ENCODE measurements at places on chromosomes 5 and 9.

DNA sequence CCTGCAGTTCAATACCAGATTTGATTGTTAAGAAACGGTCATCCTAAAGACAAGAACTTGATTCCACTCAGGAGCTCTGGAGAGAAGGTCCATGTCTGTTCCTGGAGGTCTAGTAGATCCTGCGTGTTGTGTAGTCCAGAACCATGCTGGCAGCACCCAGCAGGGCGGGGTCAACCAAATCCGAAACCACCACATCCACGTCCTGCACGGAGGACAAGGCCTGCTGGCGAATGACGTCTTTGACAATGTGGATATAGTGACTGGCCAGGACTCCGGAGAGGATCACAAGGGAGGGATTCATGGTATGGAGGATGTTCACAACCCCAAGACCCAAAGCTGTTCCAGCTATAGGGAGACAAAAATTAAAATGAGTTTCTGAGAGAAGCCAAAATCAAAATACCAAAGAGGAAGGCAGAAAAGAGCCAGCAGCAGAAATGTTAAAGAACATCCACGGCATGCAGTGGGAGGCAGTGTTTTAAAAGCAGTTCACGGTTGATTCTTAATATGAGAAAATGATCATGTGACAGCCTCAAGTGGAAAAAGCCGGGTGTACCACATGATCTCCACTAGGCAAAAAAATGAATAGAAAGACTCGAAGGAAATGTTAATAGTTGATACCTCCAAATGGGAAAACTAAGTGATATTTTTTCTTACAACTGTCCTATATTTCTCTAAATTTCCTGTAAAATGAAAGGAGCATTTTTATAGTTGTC, 26.7 kb downstream of the CLTA start:
- no peak for DNase-seq

- no peak for DNase-seq
Observed at GRCh38 chr9:69483886-69484422, 158.9 kb downstream of the ENTREP1 start.

DNA sequence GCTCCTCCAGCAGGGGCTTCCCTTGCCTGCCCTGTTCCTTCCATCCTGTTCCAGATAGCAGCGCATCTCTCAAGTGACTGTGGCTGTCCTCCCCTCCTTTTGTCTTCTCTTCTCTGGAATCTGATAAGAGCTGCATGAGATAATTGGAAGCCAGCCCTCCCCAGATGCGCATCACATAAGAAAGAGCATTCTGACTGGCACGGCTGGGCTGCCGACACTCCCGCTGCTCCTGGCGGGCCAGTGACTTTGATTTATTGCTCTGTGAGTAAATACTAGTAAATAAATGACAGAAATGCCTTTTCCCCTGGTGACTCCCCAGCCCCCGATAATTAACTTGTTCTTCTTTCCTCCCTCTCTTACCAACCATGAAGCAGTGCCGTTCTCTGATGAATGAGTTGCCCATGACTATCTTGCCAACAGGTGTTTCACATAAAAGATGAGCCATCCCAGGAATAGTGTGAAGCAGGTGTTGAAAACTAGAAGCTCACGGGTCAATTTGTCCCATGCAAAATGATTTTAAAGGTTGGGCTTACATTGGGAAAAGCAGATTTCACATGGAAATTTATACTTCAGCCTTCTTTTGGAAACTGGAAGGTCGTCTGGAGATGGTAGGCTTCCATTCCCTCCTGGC, 212.3 kb downstream of the ERCC6L2 start:
- no peak for DNase-seq

DNA sequence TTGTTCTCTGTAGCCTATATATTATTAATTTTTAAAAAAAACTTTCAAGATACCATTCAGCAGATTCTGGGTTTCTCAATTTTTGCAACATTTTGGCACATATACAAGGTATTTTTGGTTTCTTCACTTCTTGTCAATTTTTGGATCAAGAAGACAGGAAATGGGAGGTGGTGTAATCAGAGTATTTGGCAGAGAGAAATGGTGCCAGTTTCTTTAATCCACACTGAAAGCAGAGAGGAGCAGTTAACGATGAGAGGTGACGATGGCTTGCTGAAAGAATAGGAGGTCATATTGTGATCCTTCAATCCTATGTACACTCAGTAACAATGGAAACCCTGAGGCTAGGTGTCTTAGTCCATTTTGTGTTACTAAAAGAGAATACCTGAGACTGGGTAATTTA, 16.4 kb downstream of the NNT start:
- DNase-seq: no peak

- DNase-seq: no peak
Observed at GRCh38 chr9:38117651-38118050, 48.6 kb upstream of the SHB start.

DNA sequence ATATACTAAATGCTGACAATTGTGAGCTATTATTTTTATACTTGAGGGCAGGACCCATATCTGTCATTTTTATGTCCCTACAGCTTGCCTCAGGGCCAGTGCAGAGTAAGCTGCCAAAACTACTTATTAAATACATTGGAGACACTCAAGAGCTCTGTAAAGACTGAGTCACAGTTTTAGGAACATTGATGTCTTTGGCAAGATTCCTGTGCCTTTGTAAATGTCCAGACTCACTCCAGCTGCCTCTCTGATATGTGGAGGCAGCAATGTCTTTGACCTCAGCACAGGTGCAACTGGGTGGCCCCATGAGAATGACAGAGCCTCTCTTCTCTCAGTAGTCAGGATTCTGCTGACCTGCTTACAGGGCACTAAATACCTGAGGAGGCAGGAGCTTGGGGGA, 363.2 kb downstream of the OSTF1 start:
- DNase-seq: peak; percentile 5

GRCh38 chr5:141857226-141857625, 21.0 kb downstream of the PCDH1 start:
- no peak for DNase-seq

DNA sequence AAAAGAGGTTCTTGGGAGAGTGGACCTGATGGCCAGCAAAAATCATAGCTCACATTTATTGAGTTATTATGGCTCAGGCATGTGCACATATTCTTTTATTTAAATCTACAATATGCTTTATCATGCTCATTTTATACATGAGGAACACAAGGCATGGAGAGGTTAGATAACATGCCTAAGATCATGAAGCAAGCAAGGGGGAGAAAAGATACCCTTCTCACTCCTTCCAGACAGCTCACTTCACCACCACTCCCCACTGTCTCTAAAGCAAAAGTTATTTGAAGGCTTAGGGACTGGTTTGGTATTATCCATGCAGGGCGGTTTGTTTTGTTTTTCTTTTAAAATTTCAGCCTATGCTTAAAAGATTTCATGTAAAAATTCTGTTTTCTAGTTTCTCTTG, 59.0 kb upstream of the PDE8B start:
- no peak for DNase-seq

- peak; percentile 37 for DNase-seq
Observed at GRCh38 chr9:108056805-108057386, 567.3 kb upstream of the KLF4 start.

DNA sequence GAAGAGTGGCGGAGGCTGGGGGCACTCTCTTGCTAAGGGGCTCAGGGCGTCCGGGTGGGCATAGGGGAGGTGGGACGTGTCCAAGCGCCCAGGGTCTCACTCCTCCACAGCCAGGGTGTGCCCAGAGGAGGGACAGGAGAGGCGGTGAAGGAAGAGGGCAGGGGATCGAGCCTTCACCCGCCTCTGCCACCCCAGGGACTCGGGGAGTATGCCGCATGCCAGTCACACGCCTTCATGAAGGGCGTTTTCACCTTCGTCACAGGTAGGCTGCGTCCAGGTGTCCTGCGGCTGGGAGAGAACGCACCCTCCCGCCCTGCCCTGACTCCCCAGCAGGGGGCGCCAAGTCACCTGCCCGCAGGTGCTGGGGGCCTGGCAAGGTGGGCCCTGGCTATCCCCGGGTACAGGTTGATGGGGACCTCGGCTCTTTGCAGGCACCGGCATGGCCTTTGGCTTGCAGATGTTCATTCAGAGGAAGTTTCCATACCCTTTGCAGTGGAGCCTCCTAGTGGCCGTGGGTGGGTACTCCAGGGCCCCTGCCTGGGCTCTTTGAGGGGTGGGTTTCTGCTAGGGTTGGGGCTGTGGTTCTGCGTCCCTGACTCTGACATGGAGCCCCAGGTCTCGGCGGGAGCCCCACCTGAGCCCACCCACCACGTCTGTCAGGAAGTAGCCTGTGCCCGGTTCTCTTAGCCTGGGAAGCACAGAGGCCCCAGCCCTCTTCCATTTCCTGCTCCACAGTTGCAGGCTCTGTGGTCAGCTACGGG, 552 bp downstream of the TMEM141 start:
- DNase-seq: peak; percentile 61

GRCh38 chr5:56003679-56004078, 8.9 kb upstream of the IL6ST start:
- no peak for DNase-seq

- no peak for DNase-seq
Observed at GRCh38 chr9:99286536-99286935, 64.5 kb downstream of the SEC61B start.

DNA sequence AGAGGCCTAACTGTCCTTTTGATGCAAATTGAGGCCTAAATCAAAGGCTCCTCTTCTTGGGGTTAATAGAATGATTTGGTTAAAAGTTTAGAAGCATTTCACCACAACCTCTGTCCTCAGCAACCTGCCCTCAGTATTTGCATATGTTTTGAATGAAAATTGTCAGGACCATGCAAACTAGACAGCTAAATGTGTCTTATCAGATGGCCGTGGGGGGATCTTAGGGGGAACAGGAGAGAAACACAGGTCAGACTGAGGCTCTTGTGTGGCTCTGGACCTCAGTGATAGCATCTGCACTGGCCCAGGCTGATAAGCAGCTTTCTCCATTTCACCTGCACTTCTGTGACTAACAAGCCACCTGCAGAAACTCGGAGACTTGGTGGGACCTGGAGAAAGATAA, 49.0 kb downstream of the FOXI1 start:
- no peak for DNase-seq

DNA sequence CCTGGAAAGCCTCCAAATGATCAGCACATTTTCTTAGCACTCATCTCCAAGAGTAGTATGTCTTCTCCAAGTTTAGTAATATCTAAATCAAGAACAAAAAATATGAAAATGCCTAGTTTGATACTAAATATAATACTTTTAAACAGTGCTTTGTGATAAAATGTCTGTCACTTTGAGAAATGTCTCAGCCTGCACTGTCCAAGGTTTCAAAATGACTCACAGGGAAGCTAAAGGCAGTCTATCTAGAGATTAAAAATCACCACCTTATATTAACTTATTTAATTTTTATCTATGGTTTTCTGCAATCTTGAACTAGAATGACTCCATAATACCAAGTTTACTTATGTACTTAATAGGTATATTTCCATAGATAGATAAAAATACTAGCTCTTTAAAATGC, 633.0 kb upstream of the C9orf72 start:
- DNase-seq: no peak

DNA sequence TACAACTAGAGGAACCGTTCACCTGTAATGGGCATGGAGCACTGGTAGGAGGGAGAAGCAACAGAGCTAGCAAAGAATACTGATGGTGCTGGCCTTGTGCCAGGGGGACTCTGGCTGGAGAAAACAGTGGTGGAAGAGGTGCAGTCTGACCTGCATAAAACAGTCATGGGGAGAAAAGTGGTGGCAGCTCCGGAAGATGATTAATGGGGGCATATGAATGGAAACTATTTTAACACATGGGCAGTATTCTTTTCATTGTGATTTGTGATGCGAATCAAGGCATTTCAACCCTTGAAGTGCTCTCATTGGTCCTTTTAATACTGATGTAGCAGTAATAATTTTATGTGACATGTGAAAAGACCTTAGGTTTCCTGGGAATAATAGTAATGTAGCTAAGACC, 219.6 kb downstream of the ADAMTS6 start:
- DNase-seq: peak; percentile 35

Measured in urothelium cell line (cell line).